ENCODE measurements at places on chromosomes 13 and 19.
A peak's percentile ranks its signal among the peaks of the same experiment; 100 is the strongest.

- DNase-seq, result no peak
These were observed 169.0 kb downstream of the TBC1D4 start for GRCh38 chr13:75312884-75313520.

DNA sequence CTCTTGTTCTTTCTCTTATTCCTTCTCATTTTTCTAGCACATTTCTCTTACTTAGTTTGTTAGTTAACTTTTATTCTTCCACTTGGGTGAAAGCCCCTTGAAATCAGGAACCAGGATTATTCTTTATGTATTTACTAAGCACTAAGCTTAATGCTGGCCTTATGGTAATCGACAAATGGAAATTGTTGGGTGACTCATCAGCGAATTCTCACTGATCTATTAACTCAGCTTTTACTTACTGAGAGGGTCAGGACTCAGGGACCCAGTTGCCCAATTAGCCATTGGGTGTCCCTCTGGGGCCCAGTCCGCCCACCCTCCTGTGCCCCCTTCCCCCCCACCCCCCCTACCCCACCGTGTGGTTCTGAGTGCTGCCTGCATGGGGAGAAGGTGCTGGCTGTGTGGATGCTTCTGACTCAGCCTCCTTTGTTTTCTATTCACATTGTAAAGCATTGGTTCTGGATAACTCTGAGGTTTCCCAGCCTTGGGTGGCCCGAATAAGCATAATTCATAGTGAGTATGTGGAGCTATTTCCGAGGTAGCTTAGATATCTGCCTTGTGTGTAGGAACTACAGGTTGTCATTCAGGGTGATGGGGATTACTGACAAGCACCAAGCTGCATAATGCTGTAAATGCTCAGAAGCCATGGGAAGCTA is 240.9 kb downstream of the FGF9 start:
- DNase-seq, result no peak

DNA sequence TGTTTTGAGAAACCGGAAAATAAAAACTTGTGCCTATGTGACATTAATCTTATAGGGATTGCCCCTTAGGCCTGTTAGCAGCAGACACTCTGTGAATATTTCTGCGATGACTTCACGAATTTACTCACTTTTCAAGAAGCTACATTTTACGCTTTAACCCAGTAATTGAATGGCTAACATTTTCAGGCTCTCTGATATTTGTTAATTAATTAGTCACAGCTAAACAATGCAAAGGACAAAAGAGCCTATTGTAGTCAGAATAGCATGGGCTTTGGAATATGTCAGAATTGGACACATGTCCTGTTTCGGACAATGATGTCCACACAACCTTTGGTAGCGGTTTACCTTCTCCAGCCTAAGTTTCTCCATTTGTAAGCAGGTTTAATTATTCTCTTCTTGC is 506.6 kb downstream of the EFNB2 start:
- no peak for DNase-seq

DNA sequence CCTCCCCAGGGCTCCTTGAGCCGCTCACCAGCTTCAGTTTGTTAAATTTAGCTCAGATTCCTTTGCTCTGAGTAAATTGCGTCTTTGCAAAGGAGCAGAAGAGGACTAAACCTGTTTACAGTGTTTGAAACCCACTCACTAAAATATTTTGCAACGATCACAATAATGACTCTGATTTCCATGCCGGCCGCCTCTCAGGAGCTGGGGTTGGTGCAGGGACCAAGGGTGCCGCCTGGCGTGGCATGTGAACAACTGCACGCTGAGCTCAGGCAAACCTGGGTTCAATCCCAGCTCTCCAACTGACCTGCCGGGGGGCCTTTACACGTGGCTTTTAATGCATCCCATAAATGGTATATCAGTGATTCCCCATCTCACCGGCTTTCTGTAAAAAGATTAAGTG is 68.7 kb upstream of the CACNA1A start:
- peak; percentile 16 for DNase-seq

GRCh38 chr13:35994131-35994966 is 136.8 kb downstream of the DCLK1 start:
- no peak for DNase-seq

Data from ELF-1 (cell line).